ENCODE measurements at places on chromosomes 5 and 9.

- DNase-seq = no peak
These were observed 51.1 kb downstream of the P4HA2 start for GRCh38 chr5:132176521-132176945.

GRCh38 chr5:87389296-87390034, 23.3 kb downstream of the CCNH start:
- DNase-seq = no peak

DNA sequence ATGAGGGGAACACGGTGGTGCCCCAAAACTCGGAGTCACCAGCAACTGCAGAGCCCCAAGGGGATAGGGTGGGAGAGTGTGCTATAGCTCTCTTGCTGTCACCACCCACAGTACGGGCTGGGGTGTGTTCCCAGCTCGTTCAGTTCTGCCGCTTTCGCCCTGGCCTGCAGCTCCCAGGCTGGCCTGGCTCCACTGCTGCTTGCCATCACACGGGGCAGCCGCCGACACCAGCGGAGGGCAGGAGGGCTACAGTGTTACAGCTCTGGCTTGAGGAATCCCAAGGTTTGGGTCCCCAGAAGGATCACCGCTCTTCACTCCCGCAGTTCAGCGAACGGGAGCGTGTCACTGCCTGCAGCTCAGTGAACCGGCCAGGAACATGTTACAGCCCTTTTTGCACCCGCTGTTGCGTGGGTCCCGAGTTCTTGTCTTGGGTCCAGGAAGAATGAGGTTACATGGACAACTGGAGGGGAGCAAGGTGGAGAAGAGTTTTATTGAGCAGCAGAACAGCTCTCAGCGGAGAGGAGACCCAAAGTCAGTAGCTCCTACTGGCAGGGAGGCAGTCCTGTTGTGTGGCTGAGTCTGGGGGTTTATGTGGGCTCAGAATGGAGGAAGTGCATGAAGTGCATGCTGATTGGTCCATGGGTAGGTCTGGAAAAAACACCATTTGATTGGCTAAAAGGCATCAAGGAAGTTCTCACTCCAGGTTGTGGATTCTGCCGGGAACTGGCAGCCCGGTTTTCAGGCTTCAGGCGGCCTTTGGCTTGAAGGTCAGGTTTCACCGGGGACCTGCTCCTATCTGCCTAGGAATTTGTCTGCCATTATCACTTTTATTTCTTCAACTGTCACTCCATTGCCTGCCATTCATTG, 113.4 kb downstream of the EHMT1 start:
- DNase-seq = no peak

- DNase-seq = no peak
These were observed 63.9 kb downstream of the ADAMTS12 start for GRCh38 chr5:33827885-33828284.

- DNase-seq = no peak
These were observed 11.9 kb upstream of the PGGT1B start for GRCh38 chr5:115274584-115274983.

- peak; percentile 85 for DNase-seq
These were observed at the start of gene CHD1 for GRCh38 chr5:98928873-98929709. TSS of gene CHD1 (minus strand) at chr5:98929007. CDS start at chr5:98926386, 2,621 bp downstream.

DNA sequence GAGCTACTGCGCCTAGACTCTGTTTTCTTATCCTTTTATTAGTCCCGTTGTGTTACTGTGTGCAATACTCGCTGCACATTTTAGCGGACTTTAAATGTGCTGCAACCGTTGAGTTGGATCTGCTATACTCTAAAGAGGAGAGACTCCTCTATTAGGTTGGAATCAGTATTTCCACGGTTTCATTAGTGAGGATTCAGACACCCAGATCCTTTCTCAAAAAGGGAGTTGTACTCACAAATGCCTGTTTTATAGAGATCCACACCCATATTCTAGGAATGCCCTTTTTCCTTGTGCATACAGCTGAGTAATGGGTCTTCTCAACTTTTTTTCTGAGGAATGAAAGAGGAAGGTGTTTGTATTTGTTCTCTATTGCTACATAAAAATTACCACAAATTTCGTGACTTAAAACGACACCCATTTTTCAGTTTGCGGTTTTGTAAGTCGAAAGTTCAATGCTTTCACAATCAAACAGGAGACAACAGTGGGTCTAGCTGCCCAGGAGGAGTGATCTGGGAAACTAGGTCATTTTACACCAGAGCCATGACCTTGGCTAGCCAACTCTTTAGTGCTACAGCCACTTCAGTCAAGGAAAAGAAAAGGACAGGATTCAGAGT, 52.8 kb upstream of the SLC44A1 start:
- no peak for DNase-seq

GRCh38 chr9:101912698-101913097, 174.3 kb upstream of the GRIN3A start:
- DNase-seq = no peak

DNA sequence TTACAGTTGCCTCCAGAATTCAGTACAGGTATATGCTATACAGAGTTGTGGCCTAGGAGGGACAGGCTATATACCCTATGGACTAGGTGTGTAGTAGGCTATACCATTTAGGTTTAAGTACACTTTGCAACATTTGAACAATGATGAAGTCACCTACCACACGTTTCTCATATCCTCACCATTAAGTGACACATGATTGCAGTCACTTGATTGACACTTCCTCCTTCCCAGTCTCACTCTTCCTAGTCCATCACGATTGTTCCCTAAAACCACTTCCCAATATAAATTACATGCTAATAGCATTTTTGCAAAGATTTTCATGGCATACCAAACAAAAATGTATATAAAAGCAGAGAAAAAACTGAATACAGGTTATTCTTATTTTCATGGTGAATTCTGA, 312.2 kb downstream of the EPB41L4A start:
- DNase-seq = no peak

DNA sequence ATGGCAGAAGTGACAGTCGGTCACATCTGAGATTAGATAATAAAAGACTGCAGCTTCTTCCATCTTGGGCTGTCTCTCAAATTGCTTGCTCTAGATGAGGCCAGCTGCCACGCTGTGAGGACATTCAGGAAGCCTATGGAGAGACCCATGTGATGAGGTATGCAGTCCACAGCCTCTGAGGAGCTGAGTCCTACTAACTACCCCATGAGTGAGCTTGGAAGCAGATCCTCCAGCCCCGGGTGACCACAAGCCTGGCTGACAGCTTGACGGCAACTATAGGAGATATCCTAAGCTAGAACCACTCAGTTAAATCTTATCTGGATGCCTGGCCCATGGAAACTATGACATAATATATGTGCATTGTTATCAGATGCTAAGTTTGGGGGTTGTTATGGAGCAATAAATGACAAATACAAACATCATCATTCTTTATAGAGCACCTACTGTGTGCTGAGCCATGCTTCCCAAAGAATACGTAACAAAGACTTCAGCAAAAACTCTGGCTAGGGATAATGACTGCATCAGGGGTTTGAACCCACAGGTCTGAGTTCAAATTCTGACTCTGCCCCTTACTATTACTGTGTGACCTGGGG, 26.7 kb downstream of the KCNV2 start:
- DNase-seq = no peak

DNA sequence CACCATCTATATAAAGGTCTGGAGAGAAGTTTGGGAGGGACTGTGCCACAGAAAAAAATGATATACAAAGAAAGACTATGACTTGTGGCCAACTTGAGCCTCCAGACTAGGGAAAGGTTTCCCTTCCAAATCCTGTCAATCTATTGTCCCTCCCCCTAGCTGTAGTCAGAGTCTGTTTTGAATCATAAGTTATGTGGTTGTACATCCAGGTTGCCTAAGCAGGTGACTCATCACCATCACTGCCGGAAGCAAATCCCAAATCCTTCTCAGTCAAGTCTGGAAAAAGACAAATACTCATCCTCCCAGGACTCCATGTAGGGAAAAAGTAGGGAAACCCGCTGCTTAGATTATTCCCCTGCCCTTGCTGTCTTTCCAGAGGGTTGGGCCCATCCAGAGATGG, 235.7 kb downstream of the CDK5RAP2 start:
- no peak for DNase-seq

- no peak for DNase-seq
These were observed 288.0 kb upstream of the IRX4 start for GRCh38 chr5:2170761-2171160.

DNA sequence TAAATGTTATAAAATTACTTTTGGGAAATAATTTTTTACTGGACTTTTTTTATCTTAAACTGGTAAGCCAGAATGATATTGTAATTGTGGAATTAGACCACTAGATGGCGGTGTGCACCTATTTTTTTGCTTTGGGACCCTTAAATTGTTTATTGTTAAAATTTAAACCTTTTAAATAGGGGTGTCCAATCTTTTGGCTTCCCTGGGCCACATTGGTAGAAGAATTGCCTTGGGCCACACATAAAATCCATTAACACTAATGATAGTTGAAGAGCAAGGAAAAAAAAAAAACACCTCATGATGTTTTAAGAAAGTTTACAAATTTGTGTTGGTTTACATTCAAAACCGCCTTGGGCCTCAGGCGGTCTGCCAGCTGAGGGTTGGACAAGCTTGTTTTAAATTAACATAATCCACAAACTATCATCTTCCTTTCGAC, 28.4 kb upstream of the GADD45G start:
- DNase-seq = no peak

DNA sequence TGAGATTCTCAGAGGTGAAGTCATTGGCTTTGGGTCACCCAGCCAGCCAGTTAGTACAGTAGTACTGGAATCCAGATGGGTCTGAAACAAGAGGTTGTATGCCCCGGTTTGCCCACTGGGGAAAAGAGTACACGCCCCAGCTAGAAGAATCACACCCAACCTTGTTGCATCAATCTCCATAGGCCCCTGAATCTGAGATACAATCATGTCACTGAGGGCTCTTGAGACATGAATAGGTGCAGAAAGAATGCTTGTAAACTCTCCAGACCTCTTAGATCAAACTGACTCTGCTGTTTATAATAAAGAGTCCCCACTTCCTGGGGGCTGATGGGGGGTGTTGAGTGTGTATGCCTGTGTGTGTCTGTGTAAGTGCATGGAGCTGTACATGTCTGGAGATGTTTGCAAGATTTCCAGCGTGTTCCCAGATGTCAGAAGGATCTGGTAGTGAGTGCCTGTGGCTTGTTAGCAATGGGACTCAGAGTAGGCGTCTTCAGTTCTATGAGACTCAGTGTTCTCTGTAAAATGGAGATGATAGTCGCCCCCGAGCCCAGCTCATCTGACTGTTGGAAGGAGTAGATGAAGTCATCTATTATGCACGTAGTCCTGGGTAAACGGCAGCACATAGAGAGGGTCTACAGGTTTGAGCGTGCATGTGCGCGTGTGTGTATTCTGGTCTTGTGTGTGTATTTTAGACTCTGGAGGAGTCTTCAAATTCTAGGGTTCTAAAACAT, 48.2 kb downstream of the COL27A1 start:
- no peak for DNase-seq

DNA sequence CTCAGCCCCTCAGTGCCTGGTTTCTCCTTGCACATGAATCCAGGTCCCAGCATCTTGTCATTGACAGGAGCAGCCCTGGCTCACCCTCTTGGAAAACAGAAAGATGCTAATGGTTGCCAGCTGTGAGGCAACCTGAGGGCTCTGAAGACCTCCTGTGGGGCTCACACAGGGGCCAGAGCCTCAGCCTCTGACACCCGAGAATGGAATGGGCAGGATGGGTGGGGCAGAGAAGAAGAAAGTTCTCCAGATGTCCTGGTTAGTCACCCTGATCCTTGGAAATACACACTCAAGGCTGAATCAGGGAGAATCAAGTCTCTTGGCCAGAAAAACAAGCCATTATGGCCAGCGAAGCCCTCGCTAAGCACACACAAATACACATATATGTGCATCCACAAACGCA, 32.3 kb upstream of the SPATA31E1 start:
- DNase-seq = no peak

GRCh38 chr9:35106343-35106730, 3.4 kb upstream of the STOML2 start:
- no peak for DNase-seq

GRCh38 chr9:3674561-3674960, 148.8 kb upstream of the RFX3 start:
- DNase-seq = no peak
